ENCODE measurements at places on chromosomes 3 and 15.

DNA sequence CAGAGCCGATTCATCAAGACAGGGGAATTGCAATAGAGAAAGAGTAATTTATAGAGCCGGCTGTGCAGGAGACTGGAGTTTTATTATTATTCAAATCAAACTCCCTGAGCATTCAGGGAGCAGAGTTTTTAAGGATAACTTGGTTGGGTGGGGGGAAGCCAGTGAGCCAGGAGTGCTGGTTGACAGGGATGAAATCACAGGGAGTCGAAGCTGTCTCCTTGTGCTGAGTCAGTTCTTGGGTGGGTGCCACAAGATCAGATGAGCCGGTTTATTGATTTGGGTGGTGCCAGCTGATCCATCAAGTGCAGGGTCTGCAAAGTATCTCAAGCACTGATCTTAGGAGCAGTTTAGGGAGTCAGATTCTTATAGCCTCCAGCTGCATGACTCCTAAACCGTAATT lies 95.4 kb upstream of the CCDC80 start:
- no peak for DNase-seq

DNA sequence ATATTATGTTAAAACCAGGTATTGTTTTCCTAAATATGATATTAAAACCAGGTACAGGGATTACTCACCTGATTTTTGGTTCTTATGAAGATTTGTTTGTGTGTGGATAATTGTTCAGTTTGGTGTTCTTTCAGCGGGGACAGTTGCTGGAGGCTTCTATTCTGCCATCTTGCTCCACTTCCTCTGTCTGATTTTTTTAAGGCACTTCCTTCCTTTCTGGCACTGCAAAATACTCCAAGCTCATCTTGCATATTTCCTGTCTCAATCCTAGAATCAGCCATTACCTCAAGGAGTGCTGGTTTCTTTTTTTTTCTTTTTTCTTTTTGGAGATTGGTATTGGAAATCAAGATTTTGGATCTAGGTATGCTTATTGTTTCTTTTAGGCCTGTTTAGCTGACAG lies 229.9 kb downstream of the SV2B start:
- DNase-seq = no peak

DNA sequence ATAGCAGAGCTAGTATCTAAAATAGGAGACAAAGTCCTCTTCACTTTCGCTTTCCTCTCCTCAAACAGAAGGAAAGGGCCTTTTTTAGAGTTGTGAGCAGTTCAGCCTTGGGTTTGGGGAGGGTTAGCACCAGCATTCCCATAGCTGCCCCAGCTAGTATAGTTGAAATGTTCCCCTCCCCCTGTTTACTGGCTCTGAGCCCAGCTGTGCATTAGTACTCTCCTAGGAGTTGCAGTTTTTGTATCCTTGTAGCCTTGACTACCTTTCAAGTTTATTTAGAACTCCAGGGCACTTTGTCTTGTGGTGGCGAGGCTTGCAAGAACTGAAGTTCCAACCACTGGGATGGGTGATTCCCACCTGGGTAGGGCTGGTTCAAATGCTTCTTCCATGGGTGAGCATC lies 245.1 kb upstream of the NAALADL2 start:
- DNase-seq = no peak

DNA sequence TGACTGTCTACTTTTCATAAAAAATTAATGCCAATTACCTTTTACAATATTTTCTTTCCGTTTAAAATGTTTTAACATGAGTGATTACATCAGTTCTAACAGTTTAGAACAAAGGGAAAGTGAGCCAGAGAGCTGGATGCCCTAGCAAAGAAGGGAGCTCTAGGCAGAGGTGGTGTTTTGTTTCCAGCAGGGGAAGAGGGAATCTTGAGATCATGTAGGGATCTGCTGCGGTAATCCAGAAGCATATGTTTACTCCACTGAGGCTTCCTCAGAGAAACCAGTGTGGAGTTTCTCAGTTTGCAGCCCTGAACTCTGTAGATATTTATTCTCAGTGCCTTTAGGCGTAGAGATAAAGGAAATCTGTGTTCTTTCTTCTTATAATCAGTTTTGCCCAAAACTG lies 399.3 kb downstream of the NLGN1 start:
- DNase-seq = no peak

GRCh38 chr3:182755712-182756111 lies 37.6 kb upstream of the ATP11B start:
- DNase-seq = no peak

DNA sequence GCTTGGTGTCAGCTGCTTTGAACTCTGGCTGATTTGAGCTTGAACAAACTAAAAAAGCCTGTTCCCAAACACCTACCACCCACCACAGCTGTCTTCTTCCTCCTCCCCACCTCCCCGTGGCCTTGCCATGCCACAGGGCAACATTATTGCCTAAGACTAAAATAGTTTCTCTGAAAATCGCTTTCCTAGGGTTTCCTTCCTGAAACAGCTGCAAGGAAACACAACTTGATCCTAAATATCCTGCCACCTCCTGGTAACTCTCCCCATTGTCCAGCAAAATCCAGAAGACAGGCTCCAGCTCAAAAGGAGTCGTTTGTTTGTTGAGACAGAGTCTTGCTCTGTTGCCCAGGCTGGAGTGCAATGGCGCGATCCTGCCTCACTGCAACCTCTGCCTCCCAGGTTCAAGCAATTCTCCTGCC lies 193.9 kb upstream of the TPM1 start:
- DNase-seq = no peak

DNA sequence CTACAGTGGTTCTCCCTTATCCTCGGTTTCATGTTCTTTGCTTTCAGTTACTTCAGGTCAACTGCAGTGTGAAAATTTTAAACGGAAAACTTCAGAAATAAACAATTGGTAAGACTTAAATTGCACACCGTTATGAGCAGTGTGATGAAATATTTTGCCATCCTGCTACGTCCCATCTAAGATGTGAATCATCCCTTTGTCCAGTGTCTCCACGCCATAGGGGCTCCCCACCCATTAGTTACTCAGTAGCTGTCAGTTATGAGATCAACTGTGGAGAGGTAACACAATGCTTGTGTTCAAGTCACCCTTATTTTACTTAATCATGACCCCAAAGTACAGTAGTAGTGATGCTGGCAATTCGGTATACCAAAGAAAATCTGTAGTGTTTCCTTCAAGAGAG lies 47.4 kb downstream of the TJP1 start:
- DNase-seq = no peak

GRCh38 chr3:186308549-186308948 lies 53.5 kb downstream of the DGKG start:
- DNase-seq = no peak

DNA sequence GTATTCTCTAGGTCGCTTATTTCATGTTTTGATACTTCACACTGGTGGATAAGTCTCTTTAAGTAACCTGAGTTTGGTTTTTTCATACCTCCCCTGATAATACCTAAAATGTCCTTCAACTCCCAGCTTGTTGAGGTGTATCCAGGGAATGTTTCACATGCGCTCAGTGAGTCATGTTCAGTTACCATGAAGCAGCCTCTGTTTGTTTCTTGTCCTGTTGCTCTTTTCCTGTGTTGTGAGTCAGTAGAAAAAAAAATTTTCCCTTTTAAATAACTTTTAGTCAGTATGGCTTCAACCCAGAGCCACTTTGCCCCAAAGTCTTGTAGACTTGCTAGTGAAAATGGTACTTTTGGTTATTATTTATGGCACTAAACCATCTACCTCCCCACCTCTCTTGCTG lies 278.4 kb upstream of the ZPLD1 start:
- no peak for DNase-seq

DNA sequence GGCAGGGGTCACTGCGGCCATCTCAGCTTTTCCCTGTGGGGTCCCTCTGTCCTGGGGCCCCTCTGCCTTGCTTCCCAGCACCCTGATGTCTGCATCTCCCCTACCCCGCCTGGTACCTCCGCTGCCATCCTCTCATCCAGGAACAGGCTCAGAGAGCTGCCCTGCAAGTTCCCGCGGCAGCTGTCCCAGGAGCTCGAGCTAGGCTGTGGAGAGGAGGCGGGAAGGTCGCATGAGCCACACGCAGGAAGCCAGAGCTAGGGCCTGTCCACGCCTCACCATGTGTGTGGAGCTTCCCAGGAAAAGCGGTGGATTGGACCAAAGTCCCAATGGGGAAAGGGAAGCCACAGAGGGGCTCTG lies 12.5 kb downstream of the PLA2G4B start:
- DNase-seq = no peak

GRCh38 chr3:171401432-171401831 lies 58.8 kb downstream of the TNIK start:
- DNase-seq = no peak

DNA sequence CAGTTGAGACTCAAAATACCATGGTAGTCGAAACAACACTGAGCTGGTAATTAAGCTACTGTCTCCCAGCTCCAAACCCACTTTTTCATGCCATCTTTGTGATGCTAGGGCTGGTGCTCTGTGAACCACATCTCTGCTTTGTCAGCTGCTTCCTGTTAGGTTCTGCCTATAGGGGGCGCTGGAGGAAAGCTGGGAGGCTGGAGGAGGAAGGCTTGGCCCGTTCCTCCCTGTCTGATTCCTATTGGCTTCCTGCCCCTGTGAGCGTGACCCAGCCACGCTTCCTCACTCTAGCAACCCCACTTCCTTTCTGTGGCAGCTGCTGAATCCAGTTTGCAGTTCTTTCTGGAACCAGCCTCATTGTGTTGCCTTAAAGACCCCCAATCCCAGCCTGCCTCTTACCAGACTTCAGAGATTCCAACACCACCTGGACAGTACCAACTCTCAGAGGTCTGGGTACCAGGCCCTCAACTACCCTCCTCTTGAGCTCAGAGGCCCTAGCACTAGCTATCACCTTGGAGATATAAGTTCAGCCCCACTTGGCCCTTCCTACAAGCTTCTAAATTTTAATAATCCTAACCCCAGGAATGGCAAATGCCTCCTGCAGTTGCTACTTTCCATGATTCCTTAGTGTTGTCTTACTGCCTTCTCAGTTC lies 120.9 kb downstream of the ERC2 start:
- DNase-seq = peak; percentile 4

GRCh38 chr15:51170882-51171633 lies 76.4 kb upstream of the TNFAIP8L3 start:
- DNase-seq = no peak

GRCh38 chr3:118682921-118683320 lies 351.7 kb downstream of the IGSF11 start:
- DNase-seq = no peak

DNA sequence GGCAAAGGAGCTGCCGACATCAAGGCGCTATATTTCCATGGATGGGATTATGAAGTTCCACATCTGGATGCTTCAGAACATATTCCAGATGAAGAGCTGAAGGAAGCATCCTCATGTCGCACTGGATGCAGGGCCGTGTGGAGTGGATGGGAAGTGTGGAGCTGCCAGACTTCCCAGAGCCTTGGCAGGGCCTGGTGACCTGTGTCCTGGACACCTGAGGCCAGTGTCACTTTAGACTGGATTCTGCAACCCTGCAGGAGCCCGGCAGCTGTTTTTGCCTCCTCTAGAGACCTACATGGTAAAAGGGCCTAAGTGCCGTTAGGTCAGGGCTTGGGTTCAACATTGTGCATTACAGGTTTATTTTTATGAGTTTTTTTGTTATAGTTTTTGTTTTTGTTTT lies 11.3 kb upstream of the XYLB start:
- no peak for DNase-seq

GRCh38 chr3:40938591-40938990 lies 260.7 kb upstream of the CTNNB1 start:
- DNase-seq = no peak

DNA sequence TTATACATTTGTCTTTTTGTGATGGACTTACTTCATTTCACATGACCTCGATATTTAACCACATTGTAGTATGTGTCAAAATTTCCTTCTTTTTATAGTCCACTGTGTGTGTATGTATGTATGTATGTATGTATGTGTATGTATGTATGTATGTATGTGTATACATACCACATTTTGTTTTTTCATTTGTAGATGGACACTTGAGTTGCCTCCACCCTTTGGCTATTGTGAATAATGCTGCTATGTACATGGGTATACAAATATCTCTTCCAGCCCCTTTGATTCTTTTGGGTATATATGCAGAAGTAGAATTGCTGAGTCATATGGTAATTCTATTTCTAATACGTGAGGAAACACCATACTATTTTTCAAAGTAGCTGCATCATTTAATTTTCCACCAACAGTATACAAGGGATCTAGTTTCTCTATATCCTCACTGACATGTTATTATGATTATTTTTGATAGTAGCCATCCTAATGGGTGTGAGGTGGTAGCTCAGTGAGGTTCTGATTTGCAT lies 228.2 kb downstream of the OPA1 start:
- no peak for DNase-seq

- peak; percentile 35 for DNase-seq
Observed at GRCh38 chr3:58575971-58576652, 1.1 kb downstream of the FAM107A start.

GRCh38 chr3:56753206-56753820 lies 48.4 kb downstream of the ARHGEF3 start:
- no peak for DNase-seq

DNA sequence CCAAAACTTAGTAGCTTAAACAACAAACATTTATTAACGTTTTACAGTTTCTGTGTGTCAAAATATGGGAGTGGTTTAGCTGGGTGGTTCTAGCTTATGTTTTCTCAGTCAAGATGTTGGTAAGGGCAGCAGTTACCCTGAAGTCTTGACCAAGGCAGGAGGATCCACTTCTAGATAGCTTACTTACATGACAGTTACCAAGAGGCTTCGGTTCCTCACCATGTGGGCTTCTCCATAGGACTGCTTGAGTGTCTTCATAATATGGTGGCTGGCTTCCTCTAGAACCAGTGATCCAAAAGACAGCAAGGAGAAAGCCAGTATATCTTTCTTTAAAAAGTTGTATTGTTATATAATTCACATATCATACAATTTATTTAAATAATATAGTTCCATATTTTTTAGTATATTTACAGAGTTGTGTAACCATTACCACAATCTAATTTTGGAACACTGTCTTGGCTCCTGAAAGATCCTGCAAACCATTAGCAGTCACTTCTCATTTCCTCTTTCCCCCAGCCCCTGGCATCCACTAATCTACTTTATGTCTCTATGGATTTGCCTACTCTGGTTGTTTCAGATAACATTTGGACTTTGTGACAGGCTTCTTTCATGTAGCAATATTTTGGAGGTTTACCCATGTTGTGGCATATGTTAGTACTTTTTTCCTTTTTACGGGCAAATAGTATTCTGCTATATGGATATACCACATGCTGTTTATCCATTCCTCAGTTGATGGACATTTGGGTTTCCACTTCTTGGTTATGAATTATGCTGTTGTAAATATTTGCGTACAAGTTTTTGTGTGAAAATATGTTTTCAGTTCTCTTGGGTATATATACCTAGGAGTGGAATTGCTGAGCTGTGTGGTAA lies 33.3 kb downstream of the MAPK6 start:
- no peak for DNase-seq

- DNase-seq = no peak
Observed at GRCh38 chr3:29416514-29416913, 135.6 kb downstream of the RBMS3 start.
